ENCODE measurements at places on chromosomes 7 and 10.

- DNase-seq, result no peak
Observed at GRCh38 chr10:103616705-103617601, 123.4 kb downstream of the NEURL1 start.

DNA sequence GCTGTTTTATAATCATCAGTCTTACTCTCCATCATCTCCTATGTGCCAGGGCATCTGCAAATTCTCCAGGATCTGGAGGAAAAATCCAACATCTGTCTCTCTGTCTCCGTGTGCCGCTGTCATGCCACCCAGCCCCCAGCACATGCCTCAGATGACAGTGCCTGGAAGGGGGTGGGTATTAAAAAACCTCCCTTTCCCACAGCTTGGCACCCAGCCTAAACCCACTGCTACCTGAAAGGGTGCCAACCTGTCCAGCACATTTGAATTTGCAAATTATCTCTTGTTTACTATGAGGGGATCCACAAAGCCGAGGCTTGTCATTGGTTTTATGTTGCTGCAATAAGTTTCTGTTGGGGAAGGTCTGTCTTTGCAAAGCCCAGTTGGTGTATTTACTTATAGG lies 73.1 kb downstream of the EMX2 start:
- DNase-seq, result no peak

GRCh38 chr7:41886262-41886900 lies 183.5 kb upstream of the INHBA start:
- peak; percentile 74 for DNase-seq

DNA sequence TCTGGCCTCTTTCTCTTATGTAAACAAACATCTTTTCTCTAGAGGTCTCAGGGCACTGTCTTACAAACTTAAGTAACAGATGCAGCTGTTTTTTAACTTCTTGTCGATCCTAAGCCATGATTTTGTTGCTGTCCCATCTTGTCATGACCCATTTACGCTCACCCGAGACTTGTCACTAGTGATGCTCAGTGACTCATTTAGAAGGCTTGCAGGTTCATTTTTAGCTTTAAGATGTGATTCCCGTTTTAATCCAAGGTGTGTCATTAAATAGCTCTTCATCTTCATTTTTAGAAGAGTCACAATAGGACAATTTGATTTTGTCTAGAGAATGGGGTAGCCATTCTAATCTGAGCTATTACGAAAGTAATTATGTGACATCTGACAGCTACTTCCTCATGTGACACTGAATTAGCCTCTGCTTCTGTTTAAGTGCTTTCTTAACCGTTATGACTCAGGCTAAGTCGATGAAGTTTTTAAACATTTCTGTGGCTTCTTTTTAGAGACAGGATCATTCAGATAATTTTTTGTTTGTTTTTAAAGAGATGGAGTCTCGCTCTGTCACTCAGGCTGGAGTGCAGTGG lies 42.7 kb downstream of the SPDYE5 start:
- peak; percentile 35 for DNase-seq

DNA sequence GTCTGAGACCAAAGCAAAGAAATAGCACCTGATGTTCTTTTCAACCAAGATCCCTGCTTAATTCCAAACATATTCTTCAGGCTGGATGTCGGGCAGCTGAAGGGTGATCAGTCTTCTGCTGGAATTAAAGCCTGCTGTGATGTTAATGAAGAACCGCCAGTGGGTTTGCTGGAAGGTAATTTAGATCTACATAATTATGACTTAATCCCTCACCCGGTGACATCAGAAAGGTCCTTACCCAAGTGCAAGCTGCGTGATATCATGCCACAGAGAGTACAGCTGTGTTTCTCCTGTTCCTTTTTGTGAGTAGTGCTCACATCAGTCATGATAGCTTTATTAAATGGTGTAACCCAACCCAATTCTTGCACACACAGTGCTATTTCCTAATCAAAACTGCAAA lies 29.1 kb upstream of the LRGUK start:
- DNase-seq, result no peak

GRCh38 chr10:73935895-73936294 lies 25.0 kb downstream of the PLAU start:
- DNase-seq, result no peak

GRCh38 chr10:96673318-96674099 lies 46.8 kb downstream of the PIK3AP1 start:
- DNase-seq, result peak; percentile 88

- DNase-seq, result no peak
Observed at GRCh38 chr10:3538291-3538655, 246.7 kb downstream of the KLF6 start.

DNA sequence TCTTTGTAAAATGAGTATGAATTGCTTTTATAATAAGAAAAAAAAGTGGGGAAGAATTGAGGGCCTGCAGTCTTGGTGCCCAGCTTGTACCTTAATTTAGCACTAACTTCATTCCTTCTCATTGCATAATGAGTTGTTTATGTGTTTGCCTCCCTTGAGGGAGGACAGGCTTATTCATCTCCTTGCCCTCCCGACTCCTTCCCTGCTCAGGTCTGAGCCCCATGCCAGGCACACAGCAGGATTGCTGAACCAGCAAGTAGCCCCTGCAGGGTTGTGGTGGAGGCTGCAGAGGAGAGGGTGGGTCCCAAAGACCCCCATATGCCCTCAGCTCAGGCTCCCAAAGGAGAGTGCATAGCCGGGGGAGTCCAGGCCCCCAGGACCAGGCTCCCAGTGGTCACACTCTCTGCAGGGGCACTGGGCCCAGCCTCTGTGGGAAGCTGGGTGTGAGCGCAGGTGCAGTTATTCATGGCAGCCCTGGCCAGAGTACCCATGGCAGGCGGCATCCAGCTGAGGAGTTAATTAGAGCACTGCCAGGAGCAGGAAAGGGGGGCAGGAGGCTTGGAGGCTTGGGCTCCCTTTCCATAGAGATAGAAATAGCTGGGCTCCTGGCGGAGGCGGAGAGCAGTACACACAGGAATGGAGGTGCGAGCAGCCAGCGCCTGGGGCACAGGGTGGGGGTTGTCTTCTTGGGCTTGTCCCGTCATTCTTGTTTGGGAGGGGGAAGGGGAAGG lies 28.2 kb upstream of the GOLGA7B start:
- DNase-seq, result no peak

DNA sequence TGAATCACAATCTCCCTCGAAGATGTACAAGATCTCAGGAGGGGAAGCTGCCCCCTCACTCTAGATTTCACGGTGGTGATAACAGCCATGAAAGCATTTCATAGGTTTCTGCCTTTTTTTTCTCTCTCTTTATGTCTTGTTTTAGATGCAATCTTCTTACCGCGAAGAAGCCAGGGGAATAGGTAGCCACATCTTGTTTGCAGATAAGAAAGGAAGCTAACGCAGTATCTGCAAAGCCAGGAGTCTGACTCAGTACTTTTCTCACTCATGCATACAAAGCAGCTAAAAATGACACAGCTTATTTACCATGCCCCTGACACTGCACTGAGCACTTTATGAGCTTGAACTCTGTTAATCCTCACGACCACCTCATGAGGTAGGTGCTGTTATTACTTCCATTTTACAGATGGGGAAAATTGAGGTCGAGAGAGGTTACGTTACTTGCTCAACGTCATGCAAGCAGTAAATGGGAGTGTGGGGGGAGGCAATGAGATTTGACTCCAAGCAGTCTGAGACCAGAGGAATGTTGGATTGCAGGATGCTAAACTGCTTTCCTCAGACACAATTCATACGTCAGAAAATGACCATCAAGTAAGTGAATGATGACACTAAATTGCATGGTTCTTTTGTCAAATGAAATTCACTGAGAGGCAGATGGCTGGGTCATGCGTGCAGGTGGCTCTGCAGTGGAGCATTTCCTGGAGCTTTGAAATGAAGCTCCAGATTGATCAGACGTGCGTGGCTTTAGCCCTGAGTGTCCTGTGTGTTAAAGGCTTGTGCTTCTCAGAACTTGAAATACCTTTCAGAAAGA lies 3.3 kb downstream of the MAP3K8 start:
- DNase-seq, result peak; percentile 76

- no peak for DNase-seq
Observed at GRCh38 chr10:49431426-49431825, 35.5 kb upstream of the DRGX start.

DNA sequence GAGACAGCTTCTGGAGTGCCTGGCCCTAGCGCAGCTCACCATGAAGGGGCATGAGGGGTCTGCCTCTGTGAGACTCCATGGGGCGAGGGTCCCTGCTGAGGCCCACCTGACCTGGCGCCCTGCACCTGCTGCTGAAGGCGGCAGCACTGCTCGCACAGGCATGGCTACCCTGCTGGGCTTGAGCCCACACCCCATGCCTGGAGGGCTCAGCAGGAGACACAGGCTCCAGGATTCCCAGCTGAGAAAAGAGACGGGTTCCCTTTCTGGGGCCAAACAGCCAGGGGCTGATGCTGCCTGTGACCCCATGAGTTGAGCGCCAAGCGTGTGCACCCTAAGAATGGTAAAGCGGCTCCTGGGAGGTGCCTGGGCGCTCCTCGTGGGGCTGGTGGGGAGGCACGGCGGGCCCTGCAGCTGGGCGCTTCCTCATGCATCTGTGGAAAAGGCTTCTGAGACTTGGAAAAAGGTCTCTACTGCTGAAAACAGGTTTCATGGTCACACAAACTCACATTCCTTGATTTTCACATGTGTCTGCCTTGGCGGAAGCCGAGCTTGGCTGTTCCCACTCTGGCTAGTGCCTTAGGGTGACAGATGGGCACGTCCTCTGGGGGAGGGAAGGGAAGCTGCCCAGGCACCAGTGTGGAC lies 233.4 kb downstream of the ZMYND11 start:
- no peak for DNase-seq

DNA sequence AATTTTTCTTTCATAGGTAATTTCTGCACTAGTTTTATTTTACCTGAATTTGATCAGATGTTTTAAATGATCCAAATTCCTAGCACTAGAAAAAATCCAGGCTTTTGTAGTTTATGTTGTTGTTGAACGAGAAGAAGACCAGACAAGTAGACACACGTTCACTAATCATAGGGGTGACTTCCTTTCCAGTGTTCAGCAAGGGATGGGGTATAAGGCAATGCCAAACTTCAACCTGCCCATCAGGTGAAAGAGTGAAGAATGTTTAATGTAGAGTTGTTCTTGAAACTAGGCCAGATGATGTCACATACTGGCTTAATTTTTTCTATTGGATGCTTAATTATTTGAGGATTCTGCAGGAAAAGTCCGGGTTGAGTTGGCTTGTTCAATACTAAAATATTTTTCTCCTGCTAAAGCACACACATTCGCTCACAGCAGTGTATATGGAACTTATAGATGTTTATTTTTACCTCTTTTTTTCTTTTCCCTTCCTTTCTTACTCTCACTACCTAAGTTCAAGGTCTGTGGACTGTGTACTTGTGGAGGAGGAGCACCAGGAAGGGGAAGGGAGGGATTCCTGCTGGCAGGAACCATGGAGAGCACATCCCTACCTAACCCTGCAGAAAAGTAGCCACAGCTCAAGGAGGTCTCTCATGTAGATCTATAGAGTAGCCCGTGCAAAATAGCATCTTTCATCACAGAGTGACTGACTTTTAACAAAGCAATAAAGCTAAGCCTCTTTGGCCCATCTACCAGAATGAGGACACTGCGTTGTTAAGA lies 23.1 kb upstream of the AKR1E2 start:
- DNase-seq, result no peak

- no peak for DNase-seq
Observed at GRCh38 chr7:108345710-108346336, 110.4 kb downstream of the NRCAM start.

DNA sequence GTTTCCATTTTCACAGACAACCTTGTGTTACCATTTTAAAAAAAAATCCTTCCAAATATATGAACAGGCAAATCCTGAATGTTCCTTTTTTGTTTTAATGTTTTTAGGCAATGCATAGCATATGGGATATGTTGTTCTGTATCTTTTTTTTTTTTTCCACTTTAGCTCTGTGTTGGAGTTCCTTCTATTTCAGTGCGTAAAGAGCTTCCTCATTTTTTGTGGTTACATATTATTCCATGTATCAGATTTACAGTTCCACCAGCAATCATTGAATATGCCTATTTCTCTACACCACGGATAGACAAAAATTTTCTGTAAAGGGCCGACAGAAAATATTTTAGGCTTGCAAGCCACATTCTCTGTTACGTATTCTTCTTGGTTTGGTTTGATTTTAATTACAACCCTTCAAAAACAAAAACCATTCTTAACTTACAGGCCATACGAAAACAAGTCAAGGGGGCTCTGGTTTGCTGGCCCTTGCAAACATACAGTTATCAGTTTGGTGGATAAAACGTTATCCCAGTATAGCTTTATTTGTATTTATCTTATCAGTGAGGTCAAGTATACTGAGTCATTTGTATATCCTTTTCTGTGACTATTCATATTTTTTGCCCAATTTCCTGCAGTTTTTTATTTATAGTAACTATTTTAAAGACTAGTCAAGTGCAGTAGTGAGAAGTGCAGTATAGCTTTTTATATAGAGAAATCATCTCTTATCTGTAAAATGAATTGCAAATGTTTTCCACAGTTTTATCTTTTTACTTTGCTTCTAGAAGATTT lies 55.7 kb downstream of the RALA start:
- DNase-seq, result no peak

GRCh38 chr7:110704225-110704624 lies 386.7 kb upstream of the LRRN3 start:
- no peak for DNase-seq

DNA sequence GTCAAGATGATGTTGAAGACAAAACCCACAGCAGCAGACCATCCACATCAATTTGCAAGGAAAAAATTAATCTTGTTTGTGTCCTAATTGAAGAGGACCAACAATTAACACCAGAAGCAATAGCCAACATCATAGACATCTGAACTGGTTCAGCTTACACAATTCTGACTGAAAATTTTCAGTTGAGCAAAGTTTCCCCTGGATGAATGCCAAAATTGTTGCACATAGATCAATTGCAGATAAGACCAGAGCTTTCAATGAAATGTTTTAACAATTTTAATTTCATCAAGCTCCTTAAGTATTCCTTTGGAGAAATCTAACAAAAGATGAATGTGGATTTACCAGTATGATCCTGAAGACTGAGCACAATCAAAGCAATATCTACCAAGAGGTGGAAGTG lies 168.6 kb downstream of the CTNNA3 start:
- DNase-seq, result no peak

GRCh38 chr10:97515271-97515978 lies 16.7 kb downstream of the UBTD1 start:
- DNase-seq, result no peak

GRCh38 chr10:26779176-26779860 lies 81.4 kb downstream of the ABI1 start:
- peak; percentile 67 for DNase-seq

GRCh38 chr7:110888641-110889040 lies 202.3 kb upstream of the LRRN3 start:
- no peak for DNase-seq

DNA sequence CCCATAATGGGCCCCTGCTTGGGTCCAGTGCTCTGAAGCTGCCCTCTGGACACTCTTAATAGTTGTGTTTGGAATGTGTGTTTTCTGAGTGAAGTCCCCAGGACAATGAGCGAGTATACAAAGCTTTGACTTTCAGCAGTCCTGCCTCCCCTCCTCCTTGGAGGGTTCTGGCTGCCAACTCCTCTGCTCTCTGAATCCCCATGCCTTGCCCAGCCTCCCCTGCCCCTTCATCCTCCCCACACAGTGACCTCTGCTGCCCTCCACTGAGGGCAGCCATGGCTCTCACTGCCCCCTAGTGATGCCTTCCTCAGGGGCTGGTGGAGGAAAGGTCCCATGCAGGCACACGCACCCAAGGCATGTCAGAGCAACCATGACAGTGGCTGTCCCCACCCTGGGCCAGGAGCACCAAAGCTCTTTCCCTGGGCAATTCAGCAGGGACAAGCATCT lies 40.9 kb downstream of the FRMPD2 start:
- peak; percentile 49 for DNase-seq
